ENCODE measurements at places on chromosomes 12 and 14.

GRCh38 chr14:44151130-44151820, 355.8 kb downstream of the FSCB start:
- no peak for DNase-seq

DNA sequence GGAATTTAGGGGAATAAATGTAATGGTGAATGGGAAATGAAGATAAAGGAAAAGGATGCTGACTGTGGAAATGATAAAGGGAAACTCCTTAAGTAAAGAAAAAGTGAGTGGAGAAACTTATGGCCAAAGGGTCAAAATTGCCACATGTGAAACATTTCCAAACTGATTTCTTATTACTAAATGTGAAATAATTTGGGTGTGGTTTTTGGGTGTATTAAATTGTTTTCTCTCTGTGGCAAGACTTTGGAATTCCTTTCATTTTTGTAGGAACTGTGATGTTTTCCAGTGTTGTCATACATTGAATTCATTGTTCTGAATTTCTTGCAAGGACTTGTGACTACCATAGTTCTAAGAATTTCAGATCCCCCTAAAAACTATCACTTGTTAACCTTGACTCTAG, 1891.5 kb upstream of the SEL1L start:
- DNase-seq = no peak

- DNase-seq = no peak
Measured at GRCh38 chr14:100054316-100055075, 10.7 kb upstream of the EVL start.

DNA sequence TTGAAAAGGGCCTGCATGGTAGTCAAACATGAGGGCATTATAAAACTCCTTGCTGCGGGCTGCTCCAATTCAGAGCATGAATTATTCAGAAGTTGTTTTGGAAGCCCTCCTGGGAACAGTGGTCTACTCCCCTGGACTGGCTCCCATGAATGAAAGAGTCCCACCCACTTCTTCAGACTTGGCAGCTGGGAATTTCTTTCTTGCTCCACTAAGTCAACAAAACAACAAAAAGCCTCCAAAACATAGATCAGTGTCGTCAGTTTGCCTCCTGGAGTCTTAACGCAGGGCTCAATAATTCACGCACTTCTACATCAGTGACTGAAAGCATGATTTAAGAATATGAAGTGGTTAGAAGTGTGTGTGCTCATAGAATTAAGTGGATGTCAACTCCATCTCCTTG, 37.9 kb downstream of the AKAP6 start:
- DNase-seq = no peak

DNA sequence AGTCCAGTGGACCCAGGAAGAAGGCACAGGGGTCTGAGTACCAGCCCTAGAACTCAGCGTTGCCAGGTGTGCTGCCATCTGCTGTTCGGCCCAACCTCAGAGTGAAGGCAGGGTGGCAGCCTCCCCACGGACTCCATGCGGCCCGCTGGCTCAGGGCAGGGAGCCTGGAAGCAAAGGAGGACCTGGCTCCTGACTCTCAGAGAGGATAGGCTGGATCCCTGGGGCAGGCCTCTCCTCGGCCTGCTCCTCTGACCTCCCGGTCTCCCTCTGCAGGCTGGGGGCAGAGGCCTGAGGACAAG, 10.1 kb downstream of the MCRS1 start:
- DNase-seq = no peak

DNA sequence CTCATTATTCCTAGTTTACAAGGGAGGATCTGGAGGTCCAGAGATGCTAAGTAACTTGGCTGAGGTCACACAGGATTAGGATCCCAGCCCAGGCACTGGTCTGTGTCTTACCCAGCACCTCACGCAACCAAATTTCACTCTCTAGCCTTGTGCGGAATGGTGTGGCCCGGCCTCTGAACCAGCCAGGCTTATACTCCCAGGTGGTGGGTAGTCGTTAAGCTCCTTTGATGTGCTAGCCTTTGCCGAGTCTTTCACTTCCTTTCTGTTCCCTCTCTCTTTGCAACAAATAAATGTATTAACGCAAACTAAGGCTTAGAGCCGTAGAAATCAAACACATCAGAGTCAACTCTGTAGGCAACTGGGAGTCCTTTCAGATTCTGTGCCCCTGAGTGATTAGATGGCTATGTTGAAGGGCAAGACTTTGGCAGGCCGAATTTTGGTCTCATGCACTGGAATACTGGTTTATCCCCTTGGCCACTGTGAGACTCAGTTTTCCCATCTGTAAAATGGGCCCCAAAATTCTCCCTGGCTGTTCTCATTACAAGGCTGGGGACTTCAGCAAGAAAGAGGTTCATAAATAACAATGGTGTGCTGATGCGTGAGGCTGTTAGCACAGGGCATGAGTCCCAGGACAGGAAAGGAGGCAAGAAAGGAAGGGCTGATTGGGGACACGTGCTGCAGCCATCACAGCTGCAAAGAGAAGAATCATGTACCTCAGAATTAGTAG, 126.3 kb downstream of the AACS start:
- DNase-seq = no peak

GRCh38 chr14:68766299-68767247, 26.3 kb downstream of the ZFP36L1 start:
- DNase-seq = no peak

DNA sequence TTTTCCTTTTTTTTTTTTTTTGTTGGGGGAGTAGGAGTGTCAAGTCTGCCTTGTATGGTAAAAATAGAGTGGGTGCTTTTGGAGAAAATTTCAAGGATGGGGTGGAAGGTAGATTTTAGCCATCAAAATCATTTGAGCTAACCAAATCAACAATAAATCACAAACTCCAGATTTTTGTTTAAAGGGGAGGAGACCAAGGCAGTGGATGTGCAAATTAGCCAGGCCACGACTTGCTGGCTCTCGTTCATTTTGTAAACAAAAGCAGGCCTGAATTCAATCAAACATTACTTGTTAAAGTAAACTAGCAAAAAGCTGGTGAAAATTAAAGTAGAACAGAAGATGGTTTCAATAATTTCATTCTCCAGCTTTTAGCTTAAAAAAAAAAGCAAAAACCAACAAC, 387.2 kb downstream of the BMP4 start:
- no peak for DNase-seq

DNA sequence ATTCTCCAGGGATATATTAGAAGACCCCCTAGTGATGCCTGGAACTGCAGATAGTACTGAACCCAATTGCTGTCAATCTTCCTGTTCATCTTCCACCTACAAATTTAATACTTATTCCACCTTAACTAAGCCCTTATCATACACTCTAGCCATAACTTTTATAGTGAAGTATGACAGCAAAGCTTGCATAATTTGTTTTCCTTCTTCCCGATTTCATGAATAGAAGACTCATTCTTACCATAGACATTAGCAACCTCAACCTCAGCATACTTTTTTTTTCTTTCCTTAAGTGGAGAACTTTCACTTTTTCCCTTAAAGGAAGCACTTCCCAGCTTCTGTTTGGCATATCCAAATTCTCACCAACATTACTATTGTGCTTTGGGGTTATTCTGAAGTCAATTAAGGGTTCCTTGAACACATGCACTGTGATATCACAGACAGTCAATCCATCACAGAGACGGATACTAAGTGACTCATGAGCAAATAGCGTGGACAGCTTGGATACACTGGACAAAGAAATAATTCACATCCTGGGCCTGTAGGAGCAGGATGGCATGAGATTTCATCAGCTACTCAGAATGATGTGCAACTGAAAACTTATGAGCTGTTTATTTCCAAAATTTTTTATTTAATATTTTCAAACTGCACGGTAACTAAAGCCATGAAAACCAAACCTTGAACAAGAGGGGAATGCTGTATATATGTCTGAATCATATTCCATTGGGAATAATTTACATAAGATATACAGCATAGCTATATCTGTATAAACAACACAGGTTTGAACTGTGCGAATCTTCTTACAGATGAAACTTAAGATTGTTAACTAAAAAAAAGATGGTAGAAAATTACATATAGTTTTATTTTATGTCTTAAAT, 63.9 kb downstream of the SYT1 start:
- DNase-seq = peak; percentile 23

- no peak for DNase-seq
Measured at GRCh38 chr12:70543444-70543843, 93.8 kb downstream of the PTPRB start.

- peak; percentile 16 for DNase-seq
Measured at GRCh38 chr12:53005215-53005985, 856 bp upstream of the EIF4B start.

DNA sequence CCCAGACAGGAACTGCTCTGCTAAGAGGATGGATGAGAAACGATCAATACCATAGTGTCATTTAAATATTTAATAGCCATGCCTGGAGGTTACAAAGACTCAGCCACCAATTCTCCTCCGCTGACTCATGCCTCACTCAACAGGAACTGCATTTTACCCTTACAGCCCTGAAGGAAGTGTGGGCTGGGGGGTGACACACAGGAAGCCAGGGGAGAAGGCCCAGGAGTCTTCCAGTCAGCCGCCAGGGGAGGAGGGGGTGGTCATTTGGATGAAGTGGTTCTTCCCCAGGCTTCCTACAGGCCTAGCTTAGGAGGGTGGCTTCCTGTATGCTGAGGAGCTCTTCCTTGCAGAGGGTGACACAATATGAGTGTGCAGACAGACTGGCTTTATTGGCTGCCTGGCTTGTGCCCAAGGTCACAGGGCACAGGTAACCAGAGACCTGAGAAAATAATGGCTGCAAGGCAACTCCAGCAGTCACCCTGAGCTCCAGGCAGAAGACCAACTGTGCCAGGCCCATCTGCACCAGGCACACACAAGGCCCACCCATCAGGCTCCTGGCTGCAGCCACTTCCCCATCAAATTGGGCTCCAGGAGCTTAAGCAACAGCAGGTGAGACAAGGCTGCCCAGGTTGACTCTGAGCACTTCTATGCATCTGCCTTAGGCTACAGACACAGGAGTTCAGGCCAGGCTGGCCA, 30.6 kb upstream of the RPLP0 start:
- DNase-seq = peak; percentile 93

DNA sequence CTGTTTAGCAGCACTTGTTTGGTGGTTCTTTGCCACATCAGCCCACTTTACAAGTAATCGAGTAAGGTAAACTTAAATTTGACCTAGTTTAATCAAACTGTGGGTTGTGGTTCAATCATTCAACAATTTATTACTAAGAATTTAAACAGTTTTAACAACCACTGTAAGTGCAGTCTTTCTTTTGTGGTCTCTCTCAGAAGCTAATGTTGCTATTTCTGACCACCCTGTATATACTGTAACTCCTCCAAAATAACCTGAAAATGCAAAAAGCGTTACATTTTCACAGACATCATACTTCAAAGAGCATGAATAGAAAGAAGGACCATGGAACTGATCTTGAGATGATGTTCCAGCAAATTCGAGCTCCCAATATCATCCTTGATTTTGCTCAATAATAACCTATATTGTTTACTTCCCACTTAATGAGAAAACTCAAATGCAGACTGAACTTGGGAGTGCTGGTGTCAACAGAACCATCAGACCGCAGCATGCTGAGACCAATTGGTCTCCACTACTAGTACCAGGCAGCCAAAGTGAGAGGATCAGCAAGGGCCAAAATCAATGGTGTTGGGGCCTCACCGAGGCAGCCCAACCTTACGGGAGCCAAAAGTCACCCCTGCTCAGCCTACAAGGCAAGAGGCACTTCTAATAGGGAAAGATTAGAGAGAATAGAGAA, 22.1 kb downstream of the IFNG-AS1 start:
- no peak for DNase-seq

GRCh38 chr14:101184104-101184455, 280.6 kb upstream of the RTL1 start:
- no peak for DNase-seq

Data from trophoblast cell (in vitro differentiated cells and primary cell).